ENCODE measurements at places on chromosomes 13 and 19. TPM values are rescaled to one million over a fixed set of nuclear protein-coding genes. Genes with fewer than 3 reads are reported as not detected.

DNA sequence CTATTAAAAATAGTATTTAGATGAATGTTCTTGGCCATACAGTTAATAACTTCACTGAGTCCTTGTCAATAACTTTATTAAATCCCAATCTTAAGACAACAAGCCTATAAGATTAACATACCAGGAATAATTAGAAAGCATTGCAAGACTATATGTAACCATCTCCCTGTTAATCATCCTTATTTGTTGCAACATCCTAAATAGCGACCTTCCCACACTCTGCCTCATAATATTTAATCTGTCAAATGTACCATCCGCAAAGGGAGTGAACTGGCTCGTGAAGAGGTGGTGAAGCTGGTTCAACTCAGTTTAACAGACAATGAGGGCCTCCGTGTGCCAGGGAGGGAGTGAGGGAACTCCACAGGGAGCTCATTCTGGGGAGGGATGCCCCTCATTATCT lies 33.9 kb downstream of the KL start:
- H3K4me1 ChIP-seq = no peaks in the 10 kb centered on the region
- no peak overlapping the region for H3K27ac ChIP-seq
- no peak overlapping the region for H3K4me3 ChIP-seq
- no peak for DNase-seq
- H3K36me3 ChIP-seq = no peaks in the 10 kb centered on the region
- H3K27me3 ChIP-seq = no peaks in the 10 kb centered on the region

GRCh38 chr13:67769063-67769986 lies 539.2 kb upstream of the PCDH9 start:
- no peaks in the 10 kb centered on the region for H3K36me3 ChIP-seq
- no peak overlapping the region for H3K4me3 ChIP-seq
- H3K27ac ChIP-seq = no peak overlapping the region

- H3K4me1 ChIP-seq = peaks cover 21% of the 10 kb centered on the region
- no peaks in the 10 kb centered on the region for H3K27me3 ChIP-seq
- H3K36me3 ChIP-seq = peaks cover 13% of the 10 kb centered on the region
- H3K27ac ChIP-seq = no peak overlapping the region
- H3K4me3 ChIP-seq = no peak overlapping the region
These were observed 78.5 kb downstream of the KDM4B start for GRCh38 chr19:5047251-5047935.

PLPPR3 gene
- total RNA-seq = 0.43 TPM

All from spleen (tissue), 13 donors.